ENCODE measurements at places on chromosomes 7 and 10.

GRCh38 chr7:94426980-94427875, 32.5 kb downstream of the COL1A2 start:
- no peak for DNase-seq

DNA sequence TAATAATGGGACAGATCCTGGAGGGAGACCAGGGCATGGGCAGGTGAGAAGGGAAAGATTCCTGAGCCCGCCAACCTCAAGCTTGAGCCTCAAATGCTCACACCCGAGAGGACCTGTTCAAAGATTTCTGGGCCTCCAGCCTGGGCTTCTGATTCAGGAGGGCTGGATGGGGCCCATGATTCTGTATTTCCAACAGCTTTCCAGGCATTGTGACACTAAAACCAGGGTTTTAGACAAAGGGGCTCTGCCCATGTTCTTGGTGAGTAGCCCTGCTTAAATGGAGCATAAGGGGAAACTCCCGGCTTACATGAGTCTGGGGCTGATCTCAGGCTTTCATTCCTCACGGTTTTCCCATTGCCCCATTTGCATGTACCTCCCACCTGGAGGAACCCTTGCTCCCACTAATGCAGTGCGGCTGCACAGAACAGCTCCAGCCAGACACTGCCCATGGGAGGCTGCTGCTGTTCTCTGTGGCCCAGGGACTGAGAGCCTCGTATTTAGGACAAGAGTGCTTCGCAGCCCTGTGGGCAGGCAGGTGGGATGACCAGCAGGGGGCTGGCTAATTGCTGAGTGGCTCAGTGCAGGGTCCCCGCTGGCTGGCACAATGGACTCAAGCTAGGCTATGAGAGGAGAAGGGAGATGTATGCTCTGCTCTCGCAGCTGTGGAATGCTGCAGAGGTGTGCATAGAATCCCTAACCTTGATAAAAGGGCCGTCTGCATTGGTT, 135.3 kb upstream of the COBL start:
- no peak for DNase-seq

DNA sequence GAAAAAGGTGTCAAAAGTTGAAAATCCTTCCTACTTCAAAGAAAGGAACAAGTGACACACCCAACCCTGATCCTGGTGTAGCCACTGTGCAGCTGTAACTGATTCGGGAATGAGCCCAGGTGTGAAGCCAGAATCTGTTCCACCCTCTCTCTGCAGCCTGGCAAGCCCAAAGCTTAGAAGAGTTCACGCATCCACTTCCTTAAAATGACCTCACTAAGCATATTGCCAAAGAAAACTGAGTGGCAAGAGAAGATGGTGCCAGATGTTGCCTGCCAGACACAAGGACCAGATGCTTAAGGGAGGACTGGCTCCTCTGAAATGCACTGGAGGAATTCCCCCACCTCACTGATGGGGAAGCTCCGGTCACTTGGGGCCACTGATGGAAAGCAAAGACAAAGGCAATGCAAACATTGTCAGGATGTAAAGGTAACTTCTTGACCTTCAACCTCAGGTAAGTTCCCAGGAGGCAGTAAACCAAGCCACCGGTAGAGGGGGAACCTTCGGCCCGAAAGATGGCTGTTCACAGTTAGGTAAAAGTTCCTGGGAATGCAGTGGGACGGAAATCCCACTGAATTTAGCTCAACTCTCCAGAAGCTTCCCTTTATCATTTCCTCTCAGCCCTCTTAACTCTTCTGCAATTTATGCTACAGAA, 554.9 kb downstream of the KCNMA1 start:
- DNase-seq = no peak

DNA sequence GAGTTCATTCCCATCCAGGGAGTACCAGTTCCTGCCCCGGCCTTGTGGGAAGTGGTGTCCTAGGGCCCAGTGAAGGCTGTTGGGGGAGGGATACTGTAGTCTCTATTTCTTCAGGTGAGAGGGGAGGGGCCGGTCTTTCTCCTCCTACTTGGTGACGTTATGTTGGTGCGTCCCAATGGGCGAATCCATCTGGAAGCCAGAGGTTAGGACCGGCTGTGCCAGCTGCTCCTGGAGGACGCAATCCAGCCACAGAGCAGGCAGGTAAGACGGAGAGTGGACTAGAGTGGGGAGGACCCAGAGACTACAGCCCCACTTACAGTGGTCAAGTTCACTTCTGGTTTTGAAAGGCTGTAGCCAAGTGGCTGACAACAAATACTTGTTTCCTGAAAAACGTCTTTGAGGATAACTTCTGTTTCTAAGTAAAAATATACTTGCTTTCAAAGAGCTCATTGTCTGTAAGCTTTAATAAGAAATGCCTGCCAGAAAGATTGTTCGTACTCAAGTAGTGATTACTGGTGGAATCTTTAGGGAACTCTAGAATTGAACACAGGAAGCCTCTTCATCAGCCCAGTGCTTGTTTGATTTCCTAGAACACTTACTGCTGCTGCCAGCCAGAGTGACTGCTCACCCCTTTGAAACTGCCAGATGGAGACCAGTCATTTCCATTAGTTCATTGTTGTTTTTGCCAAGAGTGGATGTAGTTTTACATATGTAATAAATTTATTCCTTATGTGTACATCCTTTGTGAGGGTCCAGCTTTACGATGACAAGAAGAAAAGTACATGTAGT, 25.4 kb downstream of the RBM33 start:
- DNase-seq = peak; percentile 40

DNA sequence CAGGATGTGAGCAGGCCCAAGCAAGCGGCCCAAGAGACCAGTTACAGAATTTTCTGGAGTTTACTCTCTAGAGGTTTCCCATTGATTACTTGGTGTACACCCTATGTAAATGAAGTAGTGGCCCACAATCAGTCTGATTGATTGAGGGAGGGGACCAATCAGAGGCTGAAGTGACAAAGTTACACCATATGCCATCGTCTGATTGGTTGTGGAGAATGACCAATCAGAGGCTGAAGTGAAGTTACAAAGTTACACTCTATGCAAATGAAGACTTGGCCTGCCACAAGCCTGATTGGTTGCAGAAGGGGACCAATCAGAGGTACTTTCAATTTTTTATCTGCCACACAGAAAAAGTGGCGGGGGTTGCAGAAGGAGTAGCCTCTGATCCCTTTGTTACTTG, 83.7 kb downstream of the KIF20B start:
- no peak for DNase-seq

DNA sequence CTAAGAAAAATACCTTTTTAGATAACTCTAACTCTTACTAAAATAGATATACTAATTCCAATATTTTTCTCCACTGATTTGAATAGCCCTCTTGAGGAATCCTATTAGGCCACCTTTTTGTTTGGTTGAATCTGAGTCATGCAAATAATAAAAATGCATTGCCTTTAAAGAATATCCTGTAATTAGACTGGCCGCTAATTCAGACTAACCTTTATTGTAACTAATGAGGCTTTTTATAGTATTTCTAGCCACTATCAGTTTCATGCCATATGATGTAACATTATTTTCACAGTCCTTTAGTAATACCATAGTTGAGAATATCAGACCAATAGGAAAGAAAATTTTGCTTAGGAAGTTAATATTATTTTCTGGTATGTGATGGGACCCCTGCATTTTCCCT, 90.1 kb downstream of the CREB5 start:
- no peak for DNase-seq

DNA sequence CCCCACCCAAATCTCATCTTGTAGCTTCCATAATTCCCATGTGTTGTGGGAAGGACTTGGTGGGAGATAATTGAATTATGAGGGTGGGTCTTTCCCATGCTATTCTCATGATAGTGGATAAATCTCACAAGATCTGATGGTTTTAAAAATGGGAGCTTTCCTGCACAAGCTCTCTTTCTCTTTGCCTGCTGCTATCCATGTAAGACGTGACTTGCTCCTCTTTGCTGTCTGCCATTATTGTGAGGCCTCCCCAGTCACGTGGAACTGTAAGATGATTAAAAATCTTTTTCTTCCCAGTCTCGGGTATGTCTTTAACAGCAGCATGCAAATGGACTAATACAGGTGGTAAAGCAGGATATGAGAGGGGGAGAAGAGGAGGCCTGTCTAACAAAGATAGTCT, 88.3 kb downstream of the TMEM106B start:
- no peak for DNase-seq

GRCh38 chr10:86329896-86330680, 36.5 kb downstream of the GRID1 start:
- DNase-seq = no peak

- no peak for DNase-seq
Measured at GRCh38 chr10:65622608-65623007, 1303.2 kb upstream of the LRRTM3 start.

GRCh38 chr10:57035310-57035709, 674.3 kb upstream of the ZWINT start:
- DNase-seq = no peak

DNA sequence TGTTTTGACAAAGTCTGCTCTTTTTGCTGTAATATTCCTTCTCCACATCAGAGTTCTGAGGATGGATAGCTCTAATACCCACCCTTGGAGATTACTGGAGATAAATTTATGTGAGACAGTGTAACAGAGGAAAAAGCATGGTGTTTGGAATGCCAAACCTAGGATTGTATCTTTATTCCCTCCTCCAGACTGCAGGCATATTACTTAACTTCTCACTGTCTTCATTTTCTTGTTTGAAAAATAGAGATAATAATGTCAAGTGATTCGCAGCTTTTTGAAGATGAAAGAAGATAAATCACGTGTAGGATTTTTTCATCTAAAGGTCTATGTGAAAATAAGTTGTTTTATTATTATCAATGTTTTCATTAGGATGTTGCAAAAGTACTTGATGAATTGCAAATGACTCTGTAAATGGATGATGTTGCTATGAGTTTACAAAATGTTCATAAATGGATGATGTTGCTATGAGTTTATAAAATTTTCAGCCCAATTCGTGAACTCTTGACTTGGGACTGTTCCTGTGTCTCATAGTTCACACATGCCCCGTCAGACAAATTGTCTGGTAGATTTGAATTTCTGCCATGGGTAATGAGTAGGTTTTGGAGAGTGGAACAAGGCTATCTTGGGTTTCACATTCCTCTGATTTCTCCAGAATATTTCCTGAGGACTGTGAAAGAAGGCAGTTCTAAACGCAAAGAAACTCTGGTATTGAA, 113.1 kb upstream of the IGFBP3 start:
- no peak for DNase-seq

- DNase-seq = no peak
Measured at GRCh38 chr7:144534196-144534595, 130.7 kb upstream of the NOBOX start.

DNA sequence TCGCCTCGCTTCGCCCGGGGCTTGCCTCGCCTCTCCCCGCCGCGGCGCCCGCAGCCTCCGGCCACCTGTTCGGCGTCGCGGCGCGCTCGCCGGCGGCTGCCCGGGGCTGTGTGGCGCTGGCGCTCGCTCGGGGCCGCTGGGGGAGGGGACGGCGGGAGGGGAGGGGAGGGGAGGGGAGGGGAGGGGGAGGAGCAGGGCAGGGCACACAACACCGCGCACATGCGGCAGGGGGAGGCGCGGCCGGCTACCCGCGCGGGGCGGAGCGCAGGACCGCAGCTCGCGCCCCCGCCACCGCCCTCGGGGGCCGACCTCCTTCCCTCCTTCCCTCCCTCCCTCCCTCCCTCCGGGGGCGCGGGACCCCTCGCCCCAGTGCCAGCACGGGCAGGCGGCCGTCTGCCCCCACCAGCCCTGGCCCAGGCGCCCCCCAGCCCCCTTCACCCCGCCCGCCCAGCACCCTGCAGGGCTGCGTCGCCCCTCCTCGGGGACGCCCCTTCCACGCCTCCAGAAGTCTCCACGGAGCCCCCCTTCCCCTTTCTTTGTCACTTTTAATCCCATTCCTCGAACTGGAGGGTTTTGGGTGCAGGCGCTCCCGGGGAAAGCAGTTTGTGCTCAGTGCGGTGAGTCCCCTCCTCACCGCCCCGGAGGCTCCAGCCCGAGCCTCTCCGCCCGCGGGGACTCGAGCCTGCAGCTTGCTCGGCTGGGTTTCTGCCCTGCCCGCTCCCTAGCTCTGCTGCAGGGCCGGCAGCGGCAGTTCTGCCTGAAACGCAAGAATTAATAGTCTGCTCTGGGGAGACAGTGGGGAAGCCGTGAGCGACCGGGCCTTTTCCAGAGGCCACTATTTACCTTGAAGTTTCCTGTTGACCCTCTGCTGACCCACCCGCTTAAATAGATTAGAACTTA, at the start of gene PARD3:
Gene PARD3 (minus strand): TSS at position 112 of the 900 bp plus-strand sequence. CDS start 301 bp downstream, outside the sequence.
- peak; percentile 38 for DNase-seq

- no peak for DNase-seq
Measured at GRCh38 chr7:113175525-113176104, 57.3 kb upstream of the SMIM30 start.

GRCh38 chr7:38310591-38311101, 37.2 kb upstream of the TARP start:
- no peak for DNase-seq

- no peak for DNase-seq
Measured at GRCh38 chr10:92074126-92074887, 150.7 kb downstream of the BTAF1 start.

GRCh38 chr7:130296221-130296951, 3.4 kb downstream of the CPA4 start:
- DNase-seq = no peak

DNA sequence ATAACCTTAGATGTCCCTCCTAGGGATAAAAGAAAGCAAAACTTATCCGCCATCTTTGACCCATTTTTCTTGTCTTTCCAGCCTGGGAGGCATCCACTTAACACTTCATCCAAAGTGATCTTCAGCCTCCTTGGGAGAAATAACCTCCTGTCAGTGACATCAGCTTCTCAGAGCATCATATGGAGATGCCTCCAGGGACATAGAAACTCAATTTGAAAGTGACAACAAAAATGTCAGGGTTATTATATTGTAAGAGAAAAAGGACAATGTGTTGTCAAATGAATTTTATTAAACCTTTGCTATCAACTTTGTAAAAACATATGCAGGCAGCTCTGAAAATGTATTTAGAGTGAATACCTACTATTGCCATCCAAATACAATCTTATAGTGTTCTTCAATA, 371.2 kb upstream of the ADARB2 start:
- DNase-seq = no peak

DNA sequence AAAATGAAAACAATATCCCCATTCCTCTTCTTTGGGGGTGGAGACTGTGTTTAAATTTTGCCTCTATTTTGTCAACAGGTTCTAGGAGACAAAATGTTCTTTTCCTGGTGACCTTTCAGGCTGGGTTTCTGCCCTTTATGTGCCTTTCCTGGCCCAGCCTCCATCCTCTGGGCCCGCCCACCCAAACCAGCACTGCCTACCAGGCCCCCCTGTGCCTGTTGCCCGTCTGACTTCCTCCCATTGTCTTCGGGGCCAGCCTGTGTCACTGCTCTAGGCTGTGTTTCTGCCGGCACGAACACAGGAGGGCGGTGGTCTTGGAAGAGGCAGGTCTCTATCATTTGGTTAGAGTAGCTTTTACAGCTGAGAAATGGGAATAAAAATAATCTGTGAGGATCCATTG, 13.9 kb downstream of the TSPAN14 start:
- DNase-seq = no peak

DNA sequence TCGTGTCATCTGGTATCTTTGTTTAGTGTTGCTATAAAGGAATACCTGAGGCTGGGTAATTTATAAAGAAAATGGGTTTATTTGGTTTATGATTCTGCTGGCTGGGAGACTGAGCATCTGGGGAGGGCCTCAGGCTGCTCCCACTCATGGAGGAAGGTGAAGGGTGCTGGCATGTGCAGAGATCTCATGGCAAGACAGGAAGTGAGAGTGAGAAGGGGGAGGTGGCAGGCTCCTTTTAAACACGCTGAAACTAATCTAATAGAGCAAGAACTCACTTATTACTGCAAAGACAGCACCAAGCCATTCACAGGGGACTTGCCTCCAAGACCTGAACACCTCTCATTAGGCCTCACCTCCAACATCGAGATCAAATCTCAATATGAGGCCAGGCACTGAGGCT, 11.3 kb downstream of the OIT3 start:
- DNase-seq = no peak
